ENCODE measurements at places on chromosomes 5 and 9.

DNA sequence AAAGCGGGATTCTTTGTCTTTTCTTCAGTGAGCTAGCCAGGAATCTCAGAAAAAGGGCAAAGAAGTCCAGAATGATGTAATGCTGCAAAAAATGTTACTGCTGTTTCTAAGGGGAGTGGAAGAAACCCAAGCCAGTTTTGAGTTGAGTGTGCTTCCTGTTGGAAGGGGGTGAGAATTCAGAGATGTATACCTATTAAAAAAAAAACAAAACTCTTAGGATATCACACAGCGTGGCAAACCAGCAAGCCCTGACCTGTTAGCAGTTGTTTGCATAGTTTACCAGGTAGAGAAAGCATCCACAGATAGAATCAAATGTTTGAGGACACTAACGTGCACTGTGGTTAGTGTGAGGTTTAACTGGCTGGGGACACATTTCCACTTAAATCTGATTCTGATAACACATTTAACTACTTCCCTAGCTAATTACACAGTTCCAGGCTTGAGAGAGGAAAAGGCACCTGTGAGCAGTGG is 11.4 kb downstream of the BASP1 start:
- peak; percentile 69 for DNase-seq

GRCh38 chr5:150513375-150514309 is 5.7 kb downstream of the NDST1 start:
- no peak for DNase-seq

- no peak for DNase-seq
Observed at GRCh38 chr5:160905285-160905684, 53.3 kb upstream of the ATP10B start.

- DNase-seq, result no peak
Observed at GRCh38 chr5:57202811-57203210, 29.0 kb downstream of the GPBP1 start.

DNA sequence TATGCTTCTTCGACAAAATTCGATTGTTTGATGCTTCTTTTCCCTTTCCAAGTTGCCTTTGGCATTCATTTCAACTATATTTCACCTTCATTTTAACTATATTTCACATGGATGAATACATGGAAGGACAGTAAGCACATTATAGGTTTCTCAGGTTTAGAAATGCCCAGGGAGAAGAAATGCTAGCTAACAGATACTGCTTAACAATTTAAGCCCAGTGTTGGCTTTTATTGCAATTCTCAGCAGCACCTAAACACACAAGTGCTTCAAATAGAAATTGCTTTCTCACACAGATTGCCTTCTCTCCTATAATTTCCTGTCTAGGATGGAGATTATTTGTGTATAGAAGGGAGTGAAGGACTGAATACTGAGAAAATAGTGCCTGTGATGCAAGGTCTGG is 30.2 kb upstream of the SMC5 start:
- DNase-seq, result no peak

Data from inflammatory macrophage treated with lipopolysaccharide for 4 hours (primary cell).